ENCODE measurements at places on chromosomes 6 and 20.

DNA sequence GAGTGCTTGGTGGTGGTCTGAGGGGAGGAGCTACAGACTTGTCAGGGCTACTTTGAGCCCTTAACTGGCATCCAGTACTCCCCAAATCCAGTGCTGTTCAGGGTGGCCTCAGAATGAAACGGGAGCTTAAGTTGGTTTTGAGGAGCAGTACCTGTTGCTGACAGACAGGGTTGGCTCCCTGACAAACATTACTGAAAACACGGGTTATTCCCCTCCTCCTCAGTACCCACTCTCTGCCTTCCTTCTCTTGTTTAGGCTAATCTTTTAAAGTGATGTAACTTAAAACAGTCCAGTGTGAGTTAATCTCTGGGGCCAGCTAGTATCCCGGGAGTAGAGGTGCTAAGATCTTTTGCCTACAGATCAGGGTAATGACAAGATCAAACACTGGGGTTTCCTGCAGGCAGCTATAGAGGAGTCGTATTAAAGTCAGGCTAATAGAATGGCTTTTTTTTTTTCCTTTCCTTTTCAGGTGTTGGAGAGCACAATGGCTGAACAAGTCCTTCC lies 3.7 kb downstream of the TNFAIP3 start:
- peak; percentile 38 for DNase-seq

- no peak for DNase-seq
These were observed 37.1 kb upstream of the UTRN start for GRCh38 chr6:144248003-144248402.

GRCh38 chr20:48962421-48962820 lies 40.9 kb downstream of the ARFGEF2 start:
- DNase-seq = no peak

- DNase-seq = no peak
These were observed 97.8 kb downstream of the NOL4L start for GRCh38 chr20:32487381-32487780.

DNA sequence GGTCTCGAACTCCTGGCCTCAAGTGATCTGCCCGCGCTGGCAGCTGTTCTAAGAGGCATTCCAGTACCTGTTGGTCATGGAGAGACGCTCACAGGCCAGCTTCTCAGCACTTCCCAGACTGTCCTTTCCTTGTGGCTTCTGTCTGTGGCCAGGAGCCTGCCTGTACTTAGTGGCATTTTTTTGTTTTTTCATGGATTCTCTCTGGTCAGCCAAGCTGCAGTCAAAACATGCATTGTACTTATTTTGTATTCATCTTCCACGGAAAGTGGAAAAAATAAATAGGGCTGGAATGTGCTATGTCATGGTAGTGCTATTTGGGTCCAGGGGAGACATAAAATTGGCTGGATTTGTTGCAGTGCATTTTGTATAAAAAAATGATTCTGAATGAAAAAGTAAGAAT lies 29.1 kb downstream of the ZDHHC14 start:
- DNase-seq = no peak

GRCh38 chr20:44917399-44917798 lies 7.5 kb downstream of the PABPC1L start:
- no peak for DNase-seq

DNA sequence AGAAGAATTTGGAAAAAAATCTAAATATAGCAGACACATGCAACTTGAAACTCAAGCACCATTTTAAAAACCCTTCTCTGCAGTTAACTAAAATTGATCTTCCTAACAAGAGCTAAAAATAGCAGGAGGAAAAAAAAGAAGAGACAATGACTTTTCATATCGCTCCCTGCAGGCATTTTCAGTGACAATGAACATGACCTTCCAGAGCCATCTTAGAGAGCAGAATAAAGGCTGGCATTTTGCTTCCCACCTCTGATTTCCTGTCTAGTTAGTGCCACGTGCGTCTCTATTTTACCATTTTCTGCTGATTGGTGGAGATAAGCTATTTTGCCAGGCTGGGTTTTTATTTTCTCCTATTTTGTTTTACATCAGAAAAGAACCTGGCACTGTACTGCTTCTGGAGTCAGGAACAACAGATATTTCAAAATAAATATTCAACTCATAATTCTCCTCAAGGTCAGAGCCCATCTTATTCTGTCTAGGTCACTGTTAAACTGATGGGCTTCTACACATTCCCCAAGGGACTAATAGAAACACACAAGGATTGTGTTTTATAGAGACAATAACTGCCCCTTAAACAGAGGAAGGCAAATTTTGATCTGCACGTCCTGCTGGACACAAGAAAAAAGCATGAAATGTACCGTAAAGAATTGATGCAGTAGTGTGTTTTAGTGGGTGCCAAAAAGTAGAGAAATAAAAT lies 70.2 kb upstream of the ENPP5 start:
- no peak for DNase-seq
